ENCODE measurements at places on chromosomes 4 and X. TPM values are rescaled to one million over a fixed set of nuclear protein-coding genes. Genes with fewer than 3 reads are reported as not detected.

DNA sequence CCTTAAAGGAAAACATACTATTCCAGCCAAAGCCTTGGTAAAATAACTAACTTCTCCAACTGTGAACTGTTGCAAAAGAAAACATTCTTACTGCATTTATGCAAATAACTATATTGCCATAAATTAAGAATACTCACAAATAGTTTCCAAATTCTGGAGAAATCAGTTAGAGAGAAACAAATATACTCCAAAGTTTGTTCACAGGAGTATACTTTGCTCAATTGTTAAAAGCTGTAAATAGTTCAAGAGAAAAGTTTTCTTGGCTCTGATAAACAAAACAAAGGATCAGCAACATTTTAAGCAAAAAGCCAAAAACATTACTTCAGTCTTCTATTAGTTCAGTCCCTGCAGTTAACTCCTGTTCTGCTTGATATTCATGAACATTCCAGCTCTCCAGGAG is 83.0 kb downstream of the EIF4E start:
- no peak for DNase-seq

DNA sequence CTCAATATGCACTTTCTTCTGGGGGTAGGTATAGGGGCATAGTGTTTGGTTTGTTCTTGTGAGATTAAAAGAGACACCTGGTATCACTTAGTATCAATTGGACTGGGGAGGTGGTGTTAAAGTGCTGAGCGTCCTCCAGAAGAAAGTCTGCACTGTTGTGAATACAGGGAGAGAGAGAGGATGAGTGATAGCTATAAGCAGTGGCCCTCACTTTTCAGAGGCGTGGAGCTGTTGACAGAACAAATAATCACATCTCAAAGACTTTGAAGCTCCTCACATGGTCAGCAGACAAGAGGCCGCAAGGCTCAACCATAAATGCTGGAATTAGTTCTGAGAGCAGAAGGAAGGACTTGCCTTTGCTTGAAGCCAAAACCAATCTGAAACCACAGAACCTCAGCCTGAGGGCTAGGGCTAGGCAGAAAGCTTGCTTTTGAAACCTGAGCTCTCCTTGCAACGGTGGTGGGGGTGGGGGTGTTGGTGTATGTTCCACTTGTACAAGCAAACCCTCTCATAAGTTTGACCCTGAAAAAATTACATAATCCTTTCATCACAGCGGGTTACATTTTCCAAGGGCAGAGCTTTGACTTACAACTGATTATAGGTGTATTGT is 123.2 kb upstream of the SCML1 start:
- DNase-seq, result no peak

DNA sequence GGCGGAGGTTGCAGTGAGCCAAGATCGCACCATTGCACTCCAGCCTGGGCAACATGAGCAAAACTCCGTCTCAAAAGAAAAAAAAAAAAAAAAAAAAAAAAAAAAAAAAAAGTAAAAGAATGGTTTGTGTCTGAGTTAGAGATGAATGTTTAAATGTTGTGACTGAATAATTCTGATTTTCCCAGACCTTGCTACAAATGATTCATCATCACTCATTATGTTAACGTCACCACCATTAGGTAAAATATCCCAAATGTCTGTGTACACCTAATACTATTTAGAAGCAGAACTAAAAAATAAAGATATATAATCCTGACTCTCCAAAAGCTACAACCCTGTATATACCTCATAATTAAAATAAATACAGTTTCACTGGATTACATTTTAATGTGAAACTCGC is 70.8 kb downstream of the HHIP start:
- no peak for DNase-seq

DNA sequence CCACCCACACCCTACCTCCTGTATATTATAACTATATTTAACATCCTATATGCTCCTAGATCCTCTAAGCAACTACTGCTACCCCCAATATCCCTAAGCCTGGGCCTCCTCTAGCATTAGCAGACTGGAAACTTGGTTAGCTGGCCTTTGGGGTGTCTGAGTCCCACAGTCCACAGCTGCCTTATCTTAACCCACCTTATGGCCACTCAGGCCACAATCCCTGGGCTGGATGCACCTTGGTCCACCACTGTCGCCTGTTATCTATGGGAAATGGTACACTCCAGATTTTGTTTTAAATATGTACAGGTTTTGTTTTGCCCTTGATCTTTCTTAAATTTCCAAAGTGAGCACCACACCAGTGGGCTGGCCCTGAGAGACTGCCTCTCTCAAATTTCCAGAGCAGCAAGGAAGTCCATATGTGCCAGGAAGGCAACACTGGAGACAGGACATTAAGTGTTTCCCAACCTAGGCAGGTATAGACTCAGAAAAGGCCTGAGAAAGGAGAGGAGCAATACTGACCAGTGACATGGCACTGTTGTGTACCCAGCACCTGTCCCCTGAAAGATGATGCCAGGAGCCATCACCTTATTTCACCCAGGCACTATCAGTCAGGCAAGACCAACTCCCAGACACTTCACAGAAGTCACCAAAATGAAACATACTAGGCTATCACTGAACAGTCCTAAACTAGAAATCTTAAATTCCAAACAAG is 921 bp downstream of the PFKFB1 start:
- no peak for DNase-seq

DNA sequence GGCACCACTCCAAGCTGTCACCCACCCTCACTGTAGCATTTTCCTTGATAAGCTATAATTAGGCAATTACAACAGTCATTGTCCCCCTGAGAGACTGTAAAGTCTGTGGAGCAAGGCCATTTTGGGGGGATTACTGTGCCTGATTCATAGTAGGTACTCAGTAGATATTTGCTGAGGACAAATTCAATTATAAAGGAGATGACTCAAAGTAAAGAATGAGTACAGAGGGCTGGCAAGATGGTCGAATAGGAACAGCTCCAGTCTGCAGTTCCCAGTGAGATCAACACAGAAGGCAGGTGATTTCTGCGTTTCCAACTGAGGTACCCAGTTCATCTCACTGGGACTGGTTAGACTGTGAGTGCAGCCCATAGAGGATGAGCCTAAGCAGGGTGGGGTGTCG is 42.0 kb downstream of the MAOB start:
- no peak for DNase-seq

DNA sequence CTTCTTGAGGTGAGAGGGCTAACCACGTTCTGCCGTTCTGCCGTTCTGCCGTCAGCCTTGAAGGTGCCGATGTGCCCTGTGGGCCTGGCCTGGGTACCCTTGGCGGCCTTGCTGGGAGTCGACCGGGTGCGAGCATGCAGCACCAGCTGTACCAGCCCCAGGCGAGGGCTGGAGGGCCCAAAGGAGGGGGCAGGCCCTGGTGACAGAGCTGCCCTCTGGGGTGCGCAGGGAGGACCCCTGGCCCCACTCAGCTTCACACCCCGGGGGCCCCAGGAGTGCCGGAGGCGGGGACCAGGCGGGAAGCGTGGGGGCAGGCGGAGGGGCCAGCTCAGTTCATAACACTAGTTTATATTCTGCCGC is 22.1 kb downstream of the UVSSA start:
- no peak for DNase-seq

- no peak for DNase-seq
Observed at GRCh38 chrX:53091354-53091753, 2.6 kb upstream of the KANTR start.

DNA sequence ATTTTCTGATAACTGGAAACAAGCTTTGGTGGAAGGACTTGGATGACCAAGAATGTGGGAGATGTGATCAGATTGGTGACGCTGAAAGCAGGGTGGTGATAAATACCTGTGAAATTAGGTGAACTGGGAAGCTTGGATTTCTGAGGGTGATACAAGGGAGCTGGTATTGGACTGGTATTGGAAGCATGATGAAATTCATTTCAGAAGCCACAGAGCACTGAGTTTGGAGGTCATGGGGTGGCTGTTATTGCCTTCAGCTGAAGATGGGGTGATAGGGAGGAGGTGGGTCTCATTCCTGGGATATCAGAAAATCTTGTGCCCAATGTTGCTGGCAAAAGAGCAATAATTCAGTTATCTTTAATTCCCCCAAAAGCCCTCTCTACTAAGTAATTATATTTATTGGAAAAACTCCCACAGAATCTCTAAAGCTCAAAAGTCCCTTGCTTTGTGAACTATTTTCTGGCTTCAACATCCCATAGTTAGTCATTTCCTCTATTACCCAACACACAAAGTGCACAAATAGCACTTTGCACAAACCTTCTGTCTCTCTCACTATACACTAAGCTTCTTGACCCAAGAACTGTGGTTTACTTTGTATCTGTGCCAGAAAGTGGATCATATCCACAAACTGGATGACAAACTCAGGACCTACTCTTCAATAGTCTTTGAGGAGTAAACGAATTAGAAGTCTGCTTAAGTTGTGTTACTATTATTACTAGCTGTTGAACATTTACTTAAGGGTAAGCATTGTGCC is 23.1 kb upstream of the CAMK2D start:
- DNase-seq, result no peak

GRCh38 chr4:183758061-183758757 is 99.1 kb downstream of the TRAPPC11 start:
- DNase-seq, result no peak

GRCh38 chr4:57109847-57110639 is at the start of gene IGFBP7:
IGFBP7 (minus strand) TSS chr4:57110385; CDS start chr4:57110351, 34 bp downstream.
- DNase-seq, result no peak

GRCh38 chr4:21191317-21191716 is 491.1 kb downstream of the PACRGL start:
- no peak for DNase-seq

GRCh38 chr4:178090640-178091411 is 648.6 kb upstream of the AGA start:
- no peak for DNase-seq

DNA sequence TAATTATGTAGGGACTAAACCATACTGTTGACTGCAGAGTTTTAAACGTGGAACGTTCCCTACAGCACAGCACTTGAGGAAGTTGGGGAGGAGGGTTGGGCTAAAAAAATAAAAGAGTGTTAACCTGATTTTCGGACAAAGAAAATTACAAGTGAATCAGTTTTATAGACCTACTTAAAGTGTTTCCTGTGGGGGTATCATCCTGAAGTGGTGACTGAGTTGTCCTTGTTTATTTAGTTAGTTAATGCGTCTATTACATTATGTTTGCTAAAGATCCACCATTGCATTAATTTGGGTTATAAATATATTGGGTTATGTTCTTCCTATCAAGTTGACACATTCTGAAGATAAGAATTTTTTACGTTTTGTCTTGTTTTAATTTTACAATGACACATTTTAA is 14.7 kb downstream of the UNC5C start:
- DNase-seq, result no peak

DNA sequence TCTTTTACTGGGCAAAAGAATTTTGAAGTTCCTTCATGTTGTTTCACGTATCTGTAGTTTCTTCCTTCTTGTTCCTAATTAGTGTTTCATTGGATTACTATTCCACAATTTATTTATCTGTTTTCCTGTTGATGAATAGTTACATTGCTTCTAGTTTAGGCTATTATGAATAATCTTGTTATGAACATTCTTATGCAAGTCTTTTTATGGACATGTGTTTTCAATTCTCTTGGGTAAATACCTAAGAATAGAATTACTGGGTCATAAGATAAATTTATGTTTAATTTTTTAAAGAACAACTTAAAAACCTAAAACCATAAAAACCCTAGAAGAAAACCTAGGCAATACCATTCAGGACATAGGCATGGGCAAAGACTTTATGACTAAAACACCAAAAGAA is 70.9 kb upstream of the RXFP1 start:
- no peak for DNase-seq

Gene PRKG2
- total RNA-seq, result 0.05 TPM

Gene CHRNA9
- total RNA-seq, result not detected

Gene AWAT2
- not detected for total RNA-seq

Gene GPRIN3
- 10.6 TPM for total RNA-seq

Gene PIGA
- 17.5 TPM for total RNA-seq

Gene NHSL2
- total RNA-seq, result 0.30 TPM

Gene DMP1
- total RNA-seq, result not detected

Gene PNMA6F
- total RNA-seq, result not detected

Gene PWWP3B
- total RNA-seq, result not detected

Gene NLGN3
- 0.40 TPM for total RNA-seq

Gene VCX
- not detected for total RNA-seq

Gene NPY2R
- total RNA-seq, result not detected

Gene TCEAL6
- total RNA-seq, result not detected

Data from activated T-cell treated with anti-CD3 and anti-CD28 coated beads, Interleukin-2, amount 50 U/mL, for 4 hours (primary cell).